ENCODE measurements at places on chromosomes 2 and 18.

DNA sequence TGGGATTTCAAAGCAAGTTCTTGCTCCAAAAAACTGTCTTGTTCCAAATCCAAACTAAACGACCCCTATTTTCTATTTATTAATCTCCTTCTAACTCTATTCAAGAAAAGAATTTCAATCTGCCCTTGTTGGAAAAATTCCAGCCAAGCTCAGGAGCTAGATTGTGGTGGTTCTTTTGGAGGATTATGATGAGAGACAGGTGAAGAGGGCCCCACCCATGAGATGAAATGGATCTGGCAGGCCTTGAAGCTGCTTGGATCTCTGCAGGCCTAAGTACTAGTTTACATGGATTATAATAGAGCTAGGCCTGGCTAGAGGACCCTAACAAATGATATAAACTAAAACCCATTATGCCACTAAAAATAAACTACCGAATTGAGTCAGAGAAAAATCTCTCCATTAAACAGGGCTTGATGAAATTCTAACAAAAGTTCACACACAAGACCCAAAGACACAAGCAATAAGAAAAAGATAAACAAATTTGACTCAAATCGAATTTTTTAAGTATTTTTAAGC, 101.6 kb downstream of the GFPT1 start:
- DNase-seq: no peak

DNA sequence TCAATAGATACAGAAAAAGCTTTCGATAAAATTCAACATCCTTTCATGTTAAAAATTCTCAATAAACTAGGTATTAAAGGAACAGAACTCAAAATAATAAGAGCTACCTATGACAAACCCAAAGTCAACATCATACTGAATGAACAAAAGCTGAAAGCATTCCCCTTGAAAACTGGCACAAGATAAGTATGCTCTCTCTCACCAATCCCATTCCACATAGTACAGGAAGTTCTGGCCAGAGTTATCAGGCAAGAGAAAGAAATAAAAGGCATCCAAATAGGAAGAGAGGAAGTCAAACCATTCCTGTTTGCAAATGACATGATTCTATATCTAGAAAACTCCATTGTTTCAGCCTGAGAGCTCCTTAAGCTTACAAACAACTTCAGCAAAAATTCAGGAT, 1145.8 kb upstream of the DDX18 start:
- DNase-seq: no peak

DNA sequence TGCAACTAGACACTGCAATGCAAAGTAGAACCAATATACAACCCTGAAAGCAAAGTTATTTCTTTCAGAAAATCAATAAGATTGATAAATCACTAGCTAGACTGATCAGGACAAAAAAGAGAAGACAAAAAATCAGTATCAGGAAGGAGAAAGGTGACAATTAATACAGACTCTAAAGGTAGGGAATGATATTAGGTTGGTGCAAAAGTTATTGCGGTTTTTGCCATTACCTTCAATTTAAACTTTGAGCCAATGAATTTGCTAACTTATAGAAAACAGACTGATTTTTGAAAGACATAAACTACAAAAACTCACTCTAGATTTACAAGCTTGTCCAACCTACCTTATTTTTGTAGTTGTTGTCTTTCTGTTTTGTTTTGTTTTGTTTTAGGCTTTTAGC, 30.5 kb upstream of the MRPS9 start:
- DNase-seq: no peak

DNA sequence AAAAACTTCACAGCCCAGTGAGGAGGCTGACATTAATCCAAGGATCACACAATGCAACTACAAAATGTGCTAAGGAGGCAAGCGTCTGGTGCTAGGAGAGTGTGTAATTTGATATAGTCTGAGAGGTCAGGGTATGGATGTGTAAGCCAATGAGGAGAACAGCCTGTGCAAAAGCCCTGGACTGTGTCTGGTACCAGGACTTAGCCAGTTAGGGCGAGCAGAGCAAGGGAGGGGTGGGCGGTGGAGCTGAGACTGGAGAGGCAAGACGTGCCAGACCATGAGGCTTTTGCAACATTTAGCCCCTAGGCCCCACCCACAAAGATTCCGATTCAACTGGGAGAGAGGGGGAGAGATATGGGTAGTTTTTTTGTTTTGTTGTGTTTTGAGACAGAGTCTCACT, 33.5 kb upstream of the SPRED2 start:
- DNase-seq: no peak

GRCh38 chr2:100334929-100335328, 12.6 kb upstream of the LONRF2 start:
- DNase-seq: no peak

- DNase-seq: no peak
These were observed 3.0 kb downstream of the PAX8 start for GRCh38 chr2:113275556-113276215.

DNA sequence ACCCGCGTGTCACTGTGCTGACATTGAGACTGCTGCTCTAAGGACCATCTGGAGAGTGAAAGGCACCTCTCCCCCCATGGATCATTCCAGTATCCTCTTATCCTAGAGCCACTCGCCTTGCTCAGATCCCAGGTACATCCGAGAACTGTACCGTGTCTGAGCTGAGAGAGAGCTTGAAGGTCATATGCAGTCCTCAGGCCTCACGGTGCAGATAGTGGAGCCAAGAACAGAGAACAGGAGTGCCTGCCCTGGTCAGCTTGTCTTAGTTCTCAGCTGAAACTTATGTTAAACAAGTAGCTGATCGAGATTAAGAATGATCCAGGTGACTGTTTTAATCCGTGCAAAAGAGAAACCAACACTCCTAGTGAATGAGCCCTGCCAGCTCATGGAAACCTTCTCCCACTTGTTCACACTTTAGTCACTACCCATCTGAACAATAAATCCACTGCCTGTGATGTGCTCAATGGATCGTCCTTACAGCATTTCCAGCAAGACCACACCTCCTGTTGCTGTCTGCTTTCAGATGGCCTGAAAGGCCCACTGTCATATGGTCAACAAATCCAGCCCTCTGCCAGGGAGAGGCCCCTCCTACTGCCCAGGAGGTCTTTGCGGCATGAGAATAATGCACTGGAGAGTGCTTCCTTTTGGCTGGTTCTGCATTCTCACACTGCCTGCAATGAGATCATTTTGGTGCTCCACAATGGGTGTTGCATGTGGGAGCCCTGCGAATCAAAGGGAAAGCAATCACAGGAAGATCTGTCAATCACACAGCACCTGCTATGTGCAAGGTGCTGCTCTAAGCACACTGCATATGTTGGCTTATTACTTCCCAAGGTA, 43.7 kb upstream of the APCDD1 start:
- no peak for DNase-seq

DNA sequence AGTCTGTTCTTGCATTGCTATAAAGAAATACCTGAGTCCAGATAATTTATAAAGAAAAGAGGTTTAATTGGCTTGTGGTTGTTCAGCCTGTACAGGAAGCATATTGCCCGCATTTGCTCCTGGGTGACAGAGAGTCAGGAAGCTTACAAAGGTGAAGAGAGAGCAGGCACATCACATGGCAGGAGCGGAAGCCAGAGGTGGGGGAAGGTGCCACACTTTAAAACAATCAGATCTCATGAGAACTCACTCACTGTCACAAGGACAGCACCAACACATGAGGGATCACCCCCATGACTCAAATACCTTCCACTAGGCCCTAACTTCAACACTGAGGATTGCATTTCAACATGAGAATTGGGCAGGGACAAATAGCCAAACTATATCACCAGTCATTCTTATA, 124.8 kb upstream of the COL5A2 start:
- no peak for DNase-seq

- DNase-seq: no peak
These were observed 34.8 kb downstream of the USP34 start for GRCh38 chr2:61436092-61436491.

- DNase-seq: no peak
These were observed 84.5 kb downstream of the POU3F3 start for GRCh38 chr2:104938231-104938941.

- DNase-seq: no peak
These were observed 48.9 kb downstream of the TSN start for GRCh38 chr2:121804340-121804739.

DNA sequence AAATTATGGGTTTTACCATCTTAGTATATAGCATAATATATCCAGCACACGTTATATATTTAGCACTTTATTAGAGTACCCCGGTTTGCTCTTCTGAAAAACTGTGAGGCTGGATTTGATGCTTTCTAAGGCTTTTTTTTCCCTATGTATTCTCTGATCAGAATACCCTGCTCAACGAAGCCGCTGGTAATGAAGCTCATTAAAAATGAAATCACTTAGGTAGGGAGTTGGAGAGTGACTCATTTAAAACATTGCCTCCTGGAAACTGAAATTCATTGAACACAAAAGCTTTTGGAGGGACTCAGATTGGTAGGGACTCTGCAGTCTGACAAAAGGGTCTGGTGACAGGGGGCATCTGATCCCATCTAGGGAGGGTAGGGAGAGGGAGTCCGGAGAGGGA, 365.4 kb upstream of the MEX3C start:
- DNase-seq: no peak

GRCh38 chr2:133025004-133025403, 355.0 kb upstream of the LYPD1 start:
- no peak for DNase-seq

DNA sequence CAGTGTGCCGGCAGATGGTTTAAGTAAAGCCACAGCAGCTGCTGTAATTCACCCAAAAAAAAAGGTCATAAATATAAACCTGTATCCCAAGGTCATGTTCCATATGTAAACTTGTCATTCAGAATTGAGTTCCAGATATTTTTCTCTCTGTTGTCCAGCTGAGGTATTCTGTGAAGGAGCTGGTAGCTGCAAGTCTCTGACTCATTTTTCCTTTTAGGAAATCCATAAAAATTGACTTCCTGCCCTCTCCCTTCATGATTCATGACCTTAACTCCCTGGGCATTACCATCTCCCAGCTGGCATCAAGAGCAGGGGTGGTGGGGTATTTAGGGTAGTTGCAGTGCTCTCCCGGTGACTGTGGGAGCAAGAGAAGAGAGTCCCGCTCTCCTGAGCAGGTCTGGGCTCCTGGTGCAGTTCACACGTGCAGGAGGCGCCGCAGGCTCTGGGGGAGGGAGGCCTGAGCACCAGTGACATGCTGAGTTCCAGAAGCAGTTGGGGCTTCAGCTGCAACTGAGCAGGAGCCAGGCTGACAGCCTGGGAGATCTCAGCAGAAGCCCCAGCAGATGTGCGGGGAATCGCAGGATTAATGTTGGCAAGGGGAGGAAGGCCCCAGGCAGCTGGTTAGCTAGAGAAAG, 192.6 kb downstream of the MGAT5 start:
- DNase-seq: no peak

- DNase-seq: no peak
These were observed 151.7 kb downstream of the ADCYAP1 start for GRCh38 chr18:1056404-1056803.

DNA sequence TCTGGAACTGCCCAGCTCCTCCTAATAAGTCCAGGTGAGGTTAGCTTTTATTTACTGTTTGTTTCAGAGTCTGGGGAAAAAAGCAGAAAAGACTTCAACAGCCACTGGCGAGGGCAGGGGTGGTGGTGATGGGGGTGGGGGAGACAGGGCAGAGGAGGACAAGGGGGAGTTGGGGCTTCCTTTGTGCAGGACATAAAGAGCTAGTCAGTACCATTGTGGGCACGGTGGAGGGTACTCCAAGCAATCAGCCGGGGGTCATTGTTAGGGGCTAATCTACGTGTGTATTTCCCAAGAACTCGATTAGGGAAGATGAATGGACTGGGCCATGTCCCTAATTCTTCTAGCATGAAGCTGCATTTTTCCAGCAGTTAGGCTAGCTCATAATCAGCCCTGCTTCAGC, 2.8 kb upstream of the RAX start:
- no peak for DNase-seq

GRCh38 chr2:105325389-105325963, 4.1 kb downstream of the TGFBRAP1 start:
- no peak for DNase-seq

DNA sequence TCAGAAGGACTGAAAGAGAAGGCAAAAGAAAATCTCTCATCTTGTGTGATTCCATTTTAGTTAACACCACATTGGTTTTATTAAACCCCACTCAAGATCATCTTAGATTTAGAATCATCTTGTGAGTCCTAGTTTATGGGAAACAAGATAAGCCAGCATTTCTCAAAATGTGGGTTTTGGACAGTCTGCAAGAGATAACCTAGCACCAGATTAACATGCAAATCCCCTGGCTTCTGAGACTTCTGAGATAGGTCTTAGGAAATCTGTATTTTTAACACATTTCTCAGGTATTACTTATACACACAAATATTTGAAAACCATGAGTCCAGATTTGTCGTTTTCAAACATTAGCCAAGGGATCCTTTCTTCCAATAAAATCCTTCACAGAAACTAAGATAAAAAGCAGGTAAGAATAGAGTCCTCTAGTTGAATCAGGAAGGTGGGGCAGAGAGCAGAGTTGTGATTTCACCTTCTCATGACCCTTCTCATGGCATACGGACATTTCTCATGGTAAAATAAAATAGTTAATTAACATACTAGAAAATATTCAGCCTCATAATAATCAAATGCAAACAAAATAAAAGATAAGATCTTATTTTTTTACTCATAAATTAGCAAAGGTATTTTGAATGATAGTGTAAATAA, 287.2 kb upstream of the FN1 start:
- DNase-seq: no peak
